ENCODE measurements at places on chromosomes 2 and 18. TPM values are rescaled to one million over a fixed set of nuclear protein-coding genes. Genes with fewer than 3 reads are reported as not detected.

TUBB6 gene
- total RNA-seq = 205 TPM

CFC1 gene
- 0.11 TPM for total RNA-seq

POMC gene
- total RNA-seq = 0.06 TPM

C18orf32 gene
- total RNA-seq = 23.6 TPM

CDCA7 gene
- total RNA-seq = 45.3 TPM

FRZB gene
- total RNA-seq = 0.13 TPM

SNTG2 gene
- not detected for total RNA-seq

ONECUT2 gene
- 0.29 TPM for total RNA-seq

EFR3B gene
- 7.9 TPM for total RNA-seq

ADAM23 gene
- total RNA-seq = 10.0 TPM

RAMP1 gene
- total RNA-seq = not detected

PDK1 gene
- total RNA-seq = 3.6 TPM

PLCL1 gene
- not detected for total RNA-seq

EMILIN1 gene
- 0.56 TPM for total RNA-seq

ACKR3 gene
- total RNA-seq = 15.6 TPM

ITGB6 gene
- 0.87 TPM for total RNA-seq

GPAT2 gene
- 0.02 TPM for total RNA-seq

SIGLEC15 gene
- 0.06 TPM for total RNA-seq

ICOS gene
- not detected for total RNA-seq

C2orf80 gene
- total RNA-seq = not detected

MATN3 gene
- 17.0 TPM for total RNA-seq

TMEM200C gene
- not detected for total RNA-seq

HRH4 gene
- not detected for total RNA-seq

ACMSD gene
- total RNA-seq = not detected

WDCP gene
- total RNA-seq = 14.2 TPM

REG3A gene
- not detected for total RNA-seq

RAB17 gene
- total RNA-seq = 0.28 TPM

TSPYL6 gene
- total RNA-seq = not detected

Data from A549 treated with AZD2906 at 1 μM for 4 hours (cell line).